ENCODE measurements at places on chromosomes 6 and 20.

GRCh38 chr6:8855411-8855810 is 420.1 kb upstream of the SLC35B3 start:
- no peak overlapping the region for H3K27ac ChIP-seq
- no peaks in the 10 kb centered on the region for H3K27me3 ChIP-seq
- DNase-seq, result no peak
- no peak overlapping the region for H3K4me3 ChIP-seq
- H3K36me3 ChIP-seq, result no peaks in the 10 kb centered on the region

DNA sequence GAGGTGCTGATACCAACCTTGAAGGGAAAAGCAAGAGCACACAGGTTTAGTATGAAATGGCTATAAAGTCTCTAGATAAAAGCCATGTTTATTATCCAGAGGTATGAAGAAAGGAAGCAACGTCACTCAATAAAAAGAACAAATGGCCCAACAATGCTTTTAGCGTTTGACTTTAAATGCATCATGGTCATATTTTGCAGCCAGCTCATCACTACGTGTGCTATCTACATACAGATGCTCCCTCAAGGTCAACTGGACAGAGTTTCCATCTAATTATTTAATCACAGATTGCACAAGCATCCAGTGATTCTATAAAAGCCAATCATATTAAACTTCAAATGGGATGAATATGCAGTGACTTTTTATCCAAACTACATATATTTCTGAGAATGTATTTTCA is 127.6 kb upstream of the SYNDIG1 start:
- H3K4me1 ChIP-seq, result no peaks in the 10 kb centered on the region
- no peaks in the 10 kb centered on the region for H3K27me3 ChIP-seq
- no peak for DNase-seq

DNA sequence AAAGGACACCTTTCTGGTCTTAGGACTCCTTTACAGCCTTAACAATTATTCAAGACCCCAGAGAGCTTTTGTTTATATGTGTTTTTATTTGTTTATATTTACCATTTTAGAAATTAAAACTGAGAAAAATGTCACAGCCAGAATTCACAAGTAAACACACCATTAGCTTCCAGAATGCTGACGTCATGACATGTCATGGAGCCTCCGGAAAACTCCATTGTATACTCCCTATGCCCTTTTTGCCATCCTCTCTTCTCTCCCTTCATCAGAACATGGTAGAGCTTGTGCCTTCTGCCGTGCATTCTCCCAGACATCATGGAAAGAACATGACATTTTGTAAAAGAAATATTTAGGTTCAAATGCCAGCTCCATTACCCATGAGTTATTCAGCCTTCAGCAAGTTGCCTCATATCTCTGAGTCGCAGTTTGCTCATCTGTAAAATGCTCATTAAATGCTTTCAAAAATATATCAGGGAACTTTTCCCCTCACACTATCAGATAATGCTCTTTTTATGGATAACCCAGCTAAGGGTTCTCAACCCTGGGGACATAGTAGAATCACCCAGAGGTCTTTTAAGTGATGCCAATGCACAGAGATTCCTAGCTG is 27.8 kb downstream of the TNFAIP3 start:
- H3K4me1 ChIP-seq, result peaks cover 8% of the 10 kb centered on the region
- no peak overlapping the region for H3K27ac ChIP-seq
- no peak for DNase-seq
- H3K4me3 ChIP-seq, result no peak overlapping the region
- no peaks in the 10 kb centered on the region for H3K27me3 ChIP-seq

- DNase-seq, result peak; percentile 49
- H3K27ac ChIP-seq, result peak overlapping the region; percentile 65
- peaks cover 3% of the 10 kb centered on the region for H3K36me3 ChIP-seq
- H3K4me3 ChIP-seq, result no peak overlapping the region
- no peaks in the 10 kb centered on the region for H3K27me3 ChIP-seq
- H3K4me1 ChIP-seq, result peaks cover 15% of the 10 kb centered on the region
These were observed 127.2 kb upstream of the TAB2 start for GRCh38 chr6:149190224-149190831.

- H3K4me1 ChIP-seq, result no peaks in the 10 kb centered on the region
- DNase-seq, result no peak
- H3K27me3 ChIP-seq, result no peaks in the 10 kb centered on the region
- peaks cover 42% of the 10 kb centered on the region for H3K36me3 ChIP-seq
- no peak overlapping the region for H3K27ac ChIP-seq
These were observed 9.7 kb downstream of the FUCA2 start for GRCh38 chr6:143501851-143502250.

DNA sequence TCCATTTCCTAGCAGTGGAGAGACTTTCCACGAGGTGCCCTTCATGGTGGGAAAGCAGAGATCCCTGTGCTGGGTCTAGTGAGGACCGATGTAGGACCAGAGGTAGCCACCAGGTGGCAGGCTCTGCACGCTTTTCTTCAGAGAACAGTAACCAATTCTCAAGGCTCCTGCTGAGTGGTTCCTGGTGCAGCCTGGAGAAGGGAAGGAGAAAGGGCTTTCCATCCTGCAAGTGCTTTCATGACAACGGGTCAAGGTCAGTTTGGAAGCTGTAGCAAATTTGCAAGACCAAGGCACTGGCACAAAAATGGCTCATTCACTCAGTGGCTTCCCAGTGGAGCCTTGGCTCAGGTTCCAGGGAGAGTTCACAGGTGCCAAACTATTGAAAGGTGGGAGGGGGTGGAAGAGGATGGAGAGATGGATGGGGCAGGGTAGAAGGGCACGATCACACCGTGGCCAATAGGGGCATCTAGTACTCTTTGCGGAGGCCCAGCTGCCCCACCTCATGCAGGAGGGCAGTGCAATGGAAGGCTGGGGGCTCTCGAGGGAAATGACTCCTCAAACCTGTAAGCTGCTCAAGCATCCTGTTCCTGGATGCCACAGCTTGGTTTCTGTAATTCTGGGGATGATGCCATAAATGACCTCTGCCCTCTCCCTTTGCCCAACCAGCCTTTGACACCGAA is 25.5 kb upstream of the KCNK16 start:
- peaks cover 5% of the 10 kb centered on the region for H3K27me3 ChIP-seq
- peaks cover 17% of the 10 kb centered on the region for H3K4me1 ChIP-seq
- H3K27ac ChIP-seq, result no peak overlapping the region
- H3K4me3 ChIP-seq, result no peak overlapping the region
- DNase-seq, result peak; percentile 41

GRCh38 chr6:39565956-39566355 is 159.3 kb downstream of the KIF6 start:
- no peak for DNase-seq
- H3K4me3 ChIP-seq, result no peak overlapping the region
- H3K4me1 ChIP-seq, result no peaks in the 10 kb centered on the region
- H3K27me3 ChIP-seq, result peaks cover 12% of the 10 kb centered on the region
- no peak overlapping the region for H3K27ac ChIP-seq

- no peaks in the 10 kb centered on the region for H3K4me1 ChIP-seq
- DNase-seq, result no peak
- H3K36me3 ChIP-seq, result no peaks in the 10 kb centered on the region
- H3K4me3 ChIP-seq, result no peak overlapping the region
These were observed 238.5 kb downstream of the HDGFL1 start for GRCh38 chr6:22807818-22808217.

DNA sequence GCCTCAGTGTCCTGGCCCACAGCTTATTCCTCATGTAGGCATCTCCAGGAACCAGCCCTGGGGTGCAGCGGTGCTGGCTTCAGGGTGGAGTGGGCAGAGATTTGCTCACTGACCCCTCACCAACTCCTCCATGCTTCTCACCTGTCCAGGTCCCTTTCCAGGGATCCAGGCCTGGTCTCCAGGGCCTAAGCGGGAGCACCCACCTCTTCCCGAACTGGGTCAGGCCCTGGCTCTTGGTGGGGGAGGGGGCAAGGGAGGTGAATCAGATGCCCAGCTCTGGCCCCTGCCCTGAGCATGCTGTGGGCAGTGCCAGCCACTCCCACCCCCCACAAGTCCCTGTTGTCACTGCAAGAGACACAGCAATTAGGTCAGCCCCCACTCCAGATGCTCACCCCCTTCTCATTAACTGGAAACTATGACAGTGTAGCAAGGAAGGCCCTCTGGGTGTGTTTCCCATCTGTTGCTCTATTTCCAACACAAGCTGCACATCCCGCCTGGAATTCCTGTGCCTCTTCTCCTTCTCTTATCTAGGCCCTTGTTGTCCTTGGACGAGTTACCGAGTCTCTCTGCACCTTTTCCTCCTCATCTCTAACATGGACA is 37.0 kb downstream of the MDFI start:
- DNase-seq, result no peak
- H3K4me3 ChIP-seq, result no peak overlapping the region
- peaks cover 31% of the 10 kb centered on the region for H3K27me3 ChIP-seq
- no peak overlapping the region for H3K27ac ChIP-seq
- H3K36me3 ChIP-seq, result no peaks in the 10 kb centered on the region

- no peak overlapping the region for H3K27ac ChIP-seq
- no peak for DNase-seq
- peaks cover 7% of the 10 kb centered on the region for H3K36me3 ChIP-seq
- H3K4me1 ChIP-seq, result peaks cover 4% of the 10 kb centered on the region
These were observed 207.3 kb downstream of the FARS2 start for GRCh38 chr6:5468586-5468985.

- H3K4me3 ChIP-seq, result peak overlapping the region; percentile 76
- peaks cover 25% of the 10 kb centered on the region for H3K4me1 ChIP-seq
- H3K27ac ChIP-seq, result peak overlapping the region; percentile 88
- peaks cover 14% of the 10 kb centered on the region for H3K36me3 ChIP-seq
- DNase-seq, result peak; percentile 60
These were observed 334.9 kb upstream of the JARID2 start for GRCh38 chr6:14910692-14911547.

DNA sequence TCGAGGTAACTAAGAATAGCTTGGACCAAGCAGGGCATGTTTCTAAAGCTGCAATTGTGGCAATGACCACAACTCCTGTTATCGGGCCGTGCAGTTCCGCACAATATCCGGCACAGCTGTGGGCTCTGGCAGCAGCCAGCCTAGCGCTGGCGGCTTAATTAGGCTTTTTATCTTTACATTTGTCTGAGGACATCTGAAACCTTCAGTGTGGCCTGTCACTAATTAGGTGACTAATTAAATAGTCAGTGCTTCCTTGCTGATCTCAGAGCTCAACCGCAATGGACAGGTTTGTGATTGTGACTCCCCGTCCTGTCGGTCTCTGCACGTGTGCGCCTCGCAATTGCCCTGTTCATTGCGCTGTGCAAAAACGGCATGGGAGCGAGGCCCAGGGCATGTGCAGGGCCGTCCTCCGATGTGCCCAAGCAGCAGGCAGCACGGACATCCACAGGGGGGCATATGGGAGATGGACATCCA is 134.8 kb upstream of the INSM1 start:
- H3K4me1 ChIP-seq, result peaks cover 5% of the 10 kb centered on the region
- H3K4me3 ChIP-seq, result no peak overlapping the region
- no peak overlapping the region for H3K27ac ChIP-seq
- H3K36me3 ChIP-seq, result no peaks in the 10 kb centered on the region

- no peaks in the 10 kb centered on the region for H3K27me3 ChIP-seq
- H3K4me3 ChIP-seq, result no peak overlapping the region
- H3K36me3 ChIP-seq, result no peaks in the 10 kb centered on the region
These were observed 50.8 kb upstream of the ADGRF5 start for GRCh38 chr6:46972531-46972930.

- H3K36me3 ChIP-seq, result peaks cover 34% of the 10 kb centered on the region
- peak overlapping the region; percentile 99 for H3K27ac ChIP-seq
- H3K4me3 ChIP-seq, result peak overlapping the region; percentile 95
- H3K27me3 ChIP-seq, result no peaks in the 10 kb centered on the region
- no peak for DNase-seq
- H3K4me1 ChIP-seq, result peaks cover 67% of the 10 kb centered on the region
These were observed 60.1 kb downstream of the FAM217A start for GRCh38 chr6:4018924-4019236.

DNA sequence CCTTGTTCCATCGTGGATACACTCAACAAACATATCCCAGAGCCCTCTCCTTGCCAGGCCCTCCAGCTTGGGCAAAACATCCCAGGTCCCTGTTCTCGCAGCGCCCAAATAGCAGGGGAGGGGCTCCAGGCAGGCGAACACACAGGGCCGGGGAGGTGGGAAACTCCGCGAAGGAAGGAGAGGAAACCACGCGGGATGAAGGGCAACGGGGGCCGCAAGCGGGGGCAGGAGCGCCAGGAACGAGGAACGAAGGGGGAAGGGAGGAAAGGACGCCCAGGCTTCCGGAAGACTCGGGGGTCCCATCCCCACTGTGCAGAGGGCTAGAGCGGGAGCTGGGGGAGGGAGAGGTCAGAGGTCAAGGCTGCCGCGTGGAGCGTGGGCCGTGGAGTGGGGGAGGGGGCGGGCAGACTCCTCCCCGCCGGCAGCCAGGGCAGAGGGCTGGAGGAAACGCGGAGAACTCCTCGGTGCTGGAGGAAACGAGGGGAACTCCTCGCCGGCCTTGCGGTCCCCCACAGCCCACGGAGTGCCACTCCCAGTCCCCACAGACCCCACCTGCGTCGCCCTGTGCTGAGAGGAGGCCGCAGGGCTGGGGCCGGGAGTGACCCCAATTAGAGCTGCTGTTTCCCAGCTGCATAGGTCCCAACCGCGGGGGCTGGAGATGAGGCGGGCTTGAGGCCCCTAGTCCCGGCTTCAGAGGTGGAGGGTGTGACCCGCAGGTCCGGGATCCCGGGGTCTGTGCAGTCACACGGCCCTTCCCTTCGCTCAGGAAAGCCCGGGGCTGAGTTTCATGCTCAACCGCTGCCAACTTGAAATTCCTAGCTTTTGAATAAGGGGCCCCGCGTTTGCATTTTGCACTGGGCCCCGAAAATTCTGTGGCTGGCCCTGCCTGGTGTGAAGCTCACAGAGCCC is 1.2 kb upstream of the RBM38 start:
- H3K36me3 ChIP-seq, result peaks cover 41% of the 10 kb centered on the region
- peaks cover 48% of the 10 kb centered on the region for H3K4me1 ChIP-seq
- no peaks in the 10 kb centered on the region for H3K27me3 ChIP-seq
- peak; percentile 51 for DNase-seq

DNA sequence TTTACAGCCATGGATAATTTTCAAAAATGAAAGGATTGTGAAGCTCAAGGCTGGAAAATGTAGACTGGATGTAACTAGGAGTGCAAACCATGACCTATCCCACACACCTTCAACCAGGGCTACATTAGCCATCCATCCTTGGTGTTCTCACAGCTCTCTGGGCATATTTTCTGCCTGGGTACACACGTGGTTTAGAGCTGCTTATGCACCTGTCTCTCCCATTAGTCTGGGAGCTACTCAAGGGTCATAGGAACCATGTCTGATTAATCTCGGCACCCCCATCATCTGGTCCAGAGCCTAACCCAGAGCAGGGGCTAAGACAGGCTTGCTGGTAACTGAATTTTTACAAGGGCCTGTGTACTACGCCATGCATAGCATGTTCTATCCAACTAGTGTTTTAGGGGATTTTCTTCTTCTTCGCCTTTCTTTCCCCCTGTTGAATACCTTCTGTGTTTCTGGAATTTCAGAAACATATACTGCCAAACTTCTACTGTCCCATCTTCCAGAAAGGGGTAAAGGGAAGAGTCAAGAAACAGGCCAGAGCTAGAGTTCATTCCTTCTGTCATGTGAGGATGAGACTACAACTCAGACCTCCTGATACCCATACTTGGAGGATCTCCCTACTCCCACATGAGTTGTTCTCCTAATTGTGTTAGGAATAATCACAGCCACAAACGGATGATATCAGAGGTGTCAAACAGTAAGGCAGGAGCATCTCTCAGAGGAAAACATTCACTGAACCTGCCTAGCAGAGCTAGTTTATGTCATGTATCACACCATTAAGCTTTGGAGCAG is 25.4 kb upstream of the FAM83C start:
- H3K4me1 ChIP-seq, result peaks cover 11% of the 10 kb centered on the region
- H3K27me3 ChIP-seq, result no peaks in the 10 kb centered on the region
- H3K36me3 ChIP-seq, result peaks cover 39% of the 10 kb centered on the region
- no peak for DNase-seq
- peak overlapping the region; percentile 44 for H3K27ac ChIP-seq

GRCh38 chr20:32909896-32910571 is 51.3 kb downstream of the EFCAB8 start:
- no peaks in the 10 kb centered on the region for H3K27me3 ChIP-seq
- H3K4me3 ChIP-seq, result no peak overlapping the region
- no peak overlapping the region for H3K27ac ChIP-seq
- H3K36me3 ChIP-seq, result peaks cover 7% of the 10 kb centered on the region
- no peaks in the 10 kb centered on the region for H3K4me1 ChIP-seq

Data from stimulated activated naive B cell treated with anti-CD40 and anti-IgM and Interleukin-4, amounts not matched to agents 10 μg/mL and 1 μg/mL and 100 μg/mL, for 72 hours (primary cell).